Aorta (tissue), 5 donors: ENCODE measurements at places on chromosomes 4 and X. TPM values are rescaled to one million over a fixed set of nuclear protein-coding genes. Genes with fewer than 3 reads are reported as not detected.

DNA sequence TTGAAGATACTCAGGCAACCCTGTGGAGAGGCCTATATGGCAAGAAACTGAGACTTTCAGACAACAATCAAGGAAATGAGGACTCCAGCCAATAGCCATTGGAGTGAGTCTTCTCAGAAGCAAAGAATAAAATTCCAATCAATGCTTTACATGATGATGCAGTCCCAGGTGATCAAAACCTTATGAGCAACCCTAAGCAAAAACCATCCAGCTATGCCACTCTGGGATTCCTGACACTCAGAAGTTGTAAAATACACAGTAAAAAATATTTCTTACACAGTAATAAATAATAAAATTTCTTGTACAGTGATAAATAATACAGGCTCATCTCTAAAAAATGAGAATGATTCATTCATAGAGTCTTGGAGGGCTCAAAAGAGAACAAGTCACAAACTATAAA lies 150.6 kb downstream of the IL15 start:
- no peak for DNase-seq

DNA sequence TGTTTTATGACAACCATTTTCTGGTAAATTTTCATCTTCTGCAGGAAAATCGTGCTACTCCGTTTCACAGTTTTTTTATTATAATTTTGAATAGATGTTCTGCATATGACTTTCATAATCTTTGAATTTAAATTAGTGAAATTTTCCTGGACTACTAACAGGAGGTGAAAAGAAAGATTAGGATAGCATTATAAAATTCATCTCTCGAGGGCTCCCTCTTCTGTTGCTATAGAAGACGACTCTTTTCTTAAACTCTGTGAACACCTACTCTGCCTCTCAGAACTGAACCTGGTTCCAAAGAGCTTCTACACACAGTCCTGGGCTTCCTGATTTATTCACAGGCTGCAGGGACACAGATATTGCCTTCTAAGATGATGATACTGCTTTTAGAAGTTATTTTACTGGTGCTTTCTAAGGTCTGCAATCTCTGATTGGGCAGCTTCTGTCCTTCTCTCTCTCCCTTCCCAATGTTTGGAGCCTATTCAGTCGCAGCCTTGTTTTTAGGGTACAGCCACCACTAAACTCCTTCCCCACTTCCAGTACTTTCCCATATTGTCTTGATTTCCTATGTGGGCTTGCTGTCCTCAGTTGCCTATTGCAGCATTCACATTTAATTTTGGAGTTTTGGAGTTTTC lies 10.1 kb upstream of the SAP30 start:
- DNase-seq: no peak

DNA sequence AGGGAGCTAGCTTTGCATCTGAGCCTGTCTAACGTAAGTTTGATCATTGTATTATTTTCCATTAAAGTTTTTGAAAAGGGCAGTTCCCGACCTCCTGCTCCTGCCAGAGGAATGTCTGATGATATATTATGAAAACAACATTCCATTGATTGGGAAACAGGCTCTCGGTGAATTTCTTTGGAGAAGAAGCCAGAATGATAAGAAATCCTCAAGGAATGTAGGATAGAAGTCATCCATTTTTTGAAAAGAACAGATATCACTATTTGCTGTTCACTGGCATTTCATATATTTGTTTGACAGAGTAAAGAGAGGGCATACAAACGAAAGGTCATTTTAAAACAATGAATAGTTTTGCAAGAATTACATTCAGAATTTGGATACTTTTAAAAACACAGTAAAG lies 781.0 kb upstream of the HTR2C start:
- no peak for DNase-seq

The MAGEA4 gene
- not detected for polyA plus RNA-seq

GRCh38 chr4:126661194-126661593 lies 971.6 kb upstream of the INTU start:
- DNase-seq: no peak

DNA sequence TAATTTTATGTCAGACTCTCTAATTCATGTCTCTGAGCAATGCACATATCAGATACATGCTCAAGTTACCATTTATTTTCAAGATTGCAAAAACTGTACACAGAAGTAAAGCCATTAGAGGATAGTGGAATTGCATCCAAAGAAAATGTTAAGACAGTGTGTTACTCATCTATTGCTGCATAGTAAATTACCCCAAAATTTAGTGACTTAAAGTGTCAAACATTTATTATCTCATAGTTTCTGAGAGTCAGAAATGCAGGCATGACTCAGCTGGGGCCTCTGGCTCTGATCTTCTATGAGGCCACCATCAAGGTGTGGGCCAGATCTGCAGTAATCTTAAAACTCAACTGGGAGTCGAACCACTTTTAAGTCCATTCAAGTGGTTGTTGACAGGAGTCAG lies 275.2 kb downstream of the QDPR start:
- no peak for DNase-seq

The BMP2K gene
- 7.1 TPM for polyA plus RNA-seq

DNA sequence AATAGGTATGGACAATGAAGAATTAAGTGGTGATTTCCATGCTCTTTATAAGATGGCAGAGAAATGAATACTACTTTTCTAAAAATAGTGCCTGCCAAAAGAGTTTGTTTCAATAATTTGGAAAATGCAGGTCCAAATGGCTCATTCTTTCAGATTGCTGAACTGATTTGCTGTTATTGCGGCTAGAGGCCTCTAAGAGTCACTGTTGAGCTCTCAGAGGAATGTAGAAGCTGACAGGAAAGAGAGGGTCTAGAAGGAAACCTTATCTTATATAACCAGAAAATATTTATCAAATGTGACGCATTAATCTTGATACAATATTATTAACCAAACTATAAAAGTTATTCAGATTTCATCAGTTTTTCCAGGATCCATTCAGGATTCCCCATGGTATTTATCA lies 65.7 kb upstream of the PAGE1 start:
- DNase-seq: no peak

The NXF2B gene
- polyA plus RNA-seq: not detected

DNA sequence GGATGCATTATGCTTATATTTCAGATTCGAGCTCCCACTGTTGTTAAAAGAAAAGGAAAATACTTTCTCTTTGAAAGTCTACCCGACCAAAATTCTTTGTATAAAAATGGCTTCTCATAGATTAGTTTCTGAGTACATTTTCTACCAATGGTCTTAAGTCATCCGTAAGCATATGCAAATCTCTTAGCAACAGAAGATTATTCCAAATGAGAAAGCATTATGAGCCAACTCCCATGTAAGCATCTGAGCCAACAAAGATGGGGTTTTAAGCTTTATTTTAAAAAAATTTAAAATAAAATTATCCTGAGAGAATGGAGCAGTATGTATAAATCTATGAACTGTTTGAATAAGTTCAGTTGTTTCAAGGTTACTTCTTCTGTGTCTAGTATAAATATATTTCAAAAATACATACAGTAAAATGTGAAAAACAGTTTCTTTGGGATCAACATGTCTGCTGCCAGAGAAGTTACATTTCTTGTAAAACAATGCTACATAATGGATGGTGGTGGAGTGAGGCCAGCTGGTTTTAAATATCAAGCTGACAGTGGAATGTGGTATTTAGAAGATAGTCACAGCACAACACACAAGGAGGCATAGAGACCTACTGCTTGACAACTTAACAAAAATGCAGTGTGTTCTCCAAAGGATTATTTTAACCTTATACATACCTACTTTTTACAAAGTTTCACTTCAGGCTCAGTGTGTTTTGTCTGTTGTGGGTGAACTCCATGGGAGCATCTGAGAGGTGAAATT lies 199.5 kb upstream of the DIPK2B start:
- no peak for DNase-seq

The EVC2 gene
- polyA plus RNA-seq: 2.1 TPM

DNA sequence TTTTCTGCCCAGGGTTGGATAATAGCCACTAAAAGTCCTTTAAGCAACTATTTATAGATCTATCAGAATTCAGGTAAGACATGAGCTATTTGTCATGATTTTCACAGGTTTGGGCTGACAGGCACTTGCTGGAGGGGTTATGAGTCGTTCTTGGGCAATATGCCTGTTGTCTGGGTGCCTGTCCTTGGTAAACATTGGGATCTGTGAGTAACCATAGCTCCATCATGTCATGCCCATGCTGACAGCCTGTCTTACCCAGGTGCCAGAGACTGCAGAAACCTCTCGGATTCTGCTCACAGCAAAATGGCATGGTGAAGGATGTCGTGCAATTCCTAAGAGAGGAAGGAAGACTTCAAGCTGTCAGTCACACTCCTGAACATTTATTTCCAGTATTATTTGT lies 116.0 kb upstream of the PUDP start:
- no peak for DNase-seq

The FANCB gene
- not detected for polyA plus RNA-seq

- no peak for DNase-seq
Observed at GRCh38 chrX:44010626-44011025, 37.4 kb upstream of the NDP start.

GRCh38 chr4:141464366-141464765 lies 172.0 kb upstream of the IL15 start:
- DNase-seq: no peak

The MCUB gene
- 2.7 TPM for polyA plus RNA-seq

The GRIA3 gene
- 7.0 TPM for polyA plus RNA-seq
